ENCODE measurements at places on chromosomes 4 and X.

DNA sequence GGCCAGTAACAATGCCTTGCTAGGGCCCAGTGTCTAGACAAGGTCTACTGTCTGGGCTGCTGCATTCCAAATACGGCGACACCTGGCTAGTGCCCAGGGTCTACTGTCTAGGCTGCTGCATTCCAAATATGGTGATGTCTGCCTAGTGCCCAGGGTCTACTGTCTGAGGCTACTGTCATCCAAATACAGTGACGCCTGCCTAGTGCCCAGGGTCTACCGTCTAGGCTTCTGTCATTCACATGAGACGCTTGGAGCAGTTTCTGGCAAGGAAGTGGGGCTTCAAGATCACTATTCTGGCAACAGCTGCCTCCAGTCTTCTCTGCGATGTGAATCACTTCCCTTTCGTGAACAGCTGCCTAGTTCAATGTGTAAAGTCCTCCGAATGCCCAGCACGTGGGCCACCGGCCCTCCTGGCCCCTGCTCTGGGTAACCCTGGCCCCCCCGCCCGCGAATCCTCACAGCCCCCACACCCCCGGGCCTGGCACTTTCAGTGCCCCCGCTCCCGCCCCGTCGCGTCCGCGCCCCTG lies 12.7 kb downstream of the ACOX3 start:
- DNase-seq = peak; percentile 34

GRCh38 chr4:176149680-176150355 lies 45.6 kb downstream of the SPATA4 start:
- no peak for DNase-seq

GRCh38 chr4:88802585-88803286 lies 105.1 kb upstream of the NAP1L5 start:
- DNase-seq = no peak

DNA sequence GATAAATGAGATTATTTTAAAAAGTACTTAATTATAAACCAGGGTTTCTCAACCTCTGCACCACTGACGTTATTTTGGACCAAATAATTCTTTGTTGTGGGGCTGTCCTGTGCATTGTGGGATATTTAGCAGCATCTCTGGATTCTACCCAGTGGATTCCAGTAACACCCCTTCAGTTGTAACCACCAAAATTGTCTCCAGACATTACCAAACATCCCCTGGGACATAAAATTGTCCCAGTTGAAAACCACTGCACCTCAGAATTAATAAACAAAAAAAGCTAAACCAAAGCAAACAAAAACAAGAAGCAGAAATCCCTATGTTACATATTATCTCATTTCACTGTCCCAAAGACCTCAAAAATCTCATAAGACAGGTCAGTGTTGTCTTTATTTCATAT lies 54.2 kb upstream of the GIMD1 start:
- DNase-seq = no peak

GRCh38 chrX:103214870-103215424 lies at the start of gene BEX4:
BEX4 (plus strand) TSS chrX:103215108; CDS start chrX:103216154, 1,046 bp downstream.
- peak; percentile 88 for DNase-seq

DNA sequence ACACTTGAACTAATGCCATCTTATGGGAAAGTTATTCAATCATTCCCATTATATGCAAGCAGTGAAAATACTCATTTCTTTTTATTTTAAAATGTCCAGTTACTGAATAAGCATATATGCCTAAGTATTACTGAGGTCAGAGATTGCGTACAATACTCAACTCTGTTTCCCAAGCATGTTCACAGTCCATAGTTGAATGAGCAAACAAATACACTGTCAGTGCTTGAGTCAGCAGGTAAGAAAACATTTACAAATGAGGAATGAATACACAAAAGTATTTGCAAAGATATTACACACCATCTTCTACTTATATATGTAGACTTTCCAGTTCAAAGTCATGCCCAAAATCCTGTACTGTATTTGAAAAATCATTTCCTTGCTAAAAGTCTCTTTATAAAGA lies 74.1 kb downstream of the TSPAN5 start:
- no peak for DNase-seq

- no peak for DNase-seq
Observed at GRCh38 chr4:6520051-6520636, 47.7 kb upstream of the PPP2R2C start.

GRCh38 chr4:1522606-1523005 lies 116.4 kb upstream of the NKX1-1 start:
- DNase-seq = no peak
